ENCODE measurements at places on chromosomes 4 and X. TPM values are rescaled to one million over a fixed set of nuclear protein-coding genes. Genes with fewer than 3 reads are reported as not detected.

The HMGN5 gene
- 0.80 TPM for polyA plus RNA-seq

The CNGA1 gene
- polyA plus RNA-seq = not detected

The ADH7 gene
- not detected for polyA plus RNA-seq

The KCND1 gene
- polyA plus RNA-seq = 3.7 TPM

The NXF2 gene
- not detected for polyA plus RNA-seq

The MAGEC1 gene
- not detected for polyA plus RNA-seq

The IL2RG gene
- not detected for polyA plus RNA-seq
